GM23338 (cell line): ENCODE measurements at places on chromosomes 6 and 20.

DNA sequence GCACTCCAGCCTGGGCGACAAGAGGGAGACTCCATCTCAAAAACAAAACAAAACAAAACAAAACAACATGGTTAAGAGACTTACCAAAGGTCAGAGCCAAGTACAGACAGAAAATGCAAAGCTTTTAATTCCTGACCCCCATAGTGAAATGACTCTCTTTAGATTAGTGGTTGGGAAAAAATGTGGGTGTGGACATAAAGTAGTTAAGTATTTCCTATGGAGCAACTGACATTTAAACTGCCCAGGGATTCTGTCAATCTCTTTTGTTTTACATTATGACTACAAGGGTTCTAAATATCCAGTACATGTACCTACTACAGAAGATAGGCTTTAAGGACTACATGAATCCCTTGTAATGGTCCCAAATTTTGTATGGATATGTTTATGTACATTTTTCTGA, 75.1 kb downstream of the IRAK1BP1 start:
- H3K36me3 ChIP-seq = peaks cover 45% of the 10 kb centered on the region
- no peak for DNase-seq
- no peak overlapping the region for H3K27ac ChIP-seq
- no peaks in the 10 kb centered on the region for H3K4me1 ChIP-seq
- no peaks in the 10 kb centered on the region for H3K27me3 ChIP-seq

GRCh38 chr20:13681248-13682125, 42.8 kb upstream of the TASP1 start:
- H3K27ac ChIP-seq = no peak overlapping the region
- no peaks in the 10 kb centered on the region for H3K36me3 ChIP-seq
- DNase-seq = no peak
- H3K27me3 ChIP-seq = no peaks in the 10 kb centered on the region
- no peak overlapping the region for H3K4me3 ChIP-seq

DNA sequence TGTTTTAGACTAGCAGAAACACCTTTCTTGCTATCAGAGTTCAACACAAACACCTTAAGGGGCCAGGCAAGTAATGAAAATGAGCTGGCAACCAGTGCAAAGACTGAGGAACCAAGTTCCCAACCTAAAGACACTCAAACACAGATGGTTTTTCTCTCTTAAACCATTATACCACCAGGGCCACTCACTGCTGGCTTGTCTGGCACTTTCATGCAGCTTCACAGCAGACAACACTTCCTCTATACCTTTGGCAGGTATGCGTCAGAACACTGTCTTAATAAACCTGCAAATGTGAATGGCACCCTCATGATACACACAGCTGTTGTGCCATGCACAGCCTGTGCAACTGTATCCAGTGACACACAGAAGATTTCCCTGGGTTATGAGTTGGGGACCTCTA, 41.6 kb downstream of the NFATC2 start:
- peaks cover 8% of the 10 kb centered on the region; the same call in 1 of the 2 replicates for H3K4me1 ChIP-seq
- H3K4me3 ChIP-seq = no peak overlapping the region
- H3K36me3 ChIP-seq = no peaks in the 10 kb centered on the region
- no peak overlapping the region for H3K27ac ChIP-seq

DNA sequence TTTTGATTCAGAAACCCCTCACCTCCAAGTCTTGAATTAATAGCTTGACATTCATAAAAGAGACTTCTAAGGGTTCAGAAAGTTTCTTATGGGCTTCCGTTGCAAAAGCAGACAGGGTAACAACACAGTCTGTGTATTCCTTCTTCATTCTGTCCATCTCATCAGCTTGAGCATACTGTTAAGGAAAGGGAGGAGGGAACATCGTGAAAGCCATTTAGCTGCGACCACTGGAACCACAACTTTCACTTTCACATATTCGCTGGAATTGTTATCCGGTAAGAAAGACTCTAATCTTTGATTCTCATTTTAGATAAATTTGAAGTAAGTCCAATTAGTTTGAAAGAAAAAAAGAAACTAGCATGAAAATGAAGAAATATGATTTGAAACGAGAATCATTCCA, 174.4 kb downstream of the SYNE1 start:
- no peaks in the 10 kb centered on the region for H3K27me3 ChIP-seq
- H3K36me3 ChIP-seq = no peaks in the 10 kb centered on the region
- no peak overlapping the region for H3K27ac ChIP-seq
- H3K4me3 ChIP-seq = no peak overlapping the region
- H3K4me1 ChIP-seq = no peaks in the 10 kb centered on the region

GRCh38 chr20:1893721-1894470, 1.3 kb upstream of the SIRPA start:
- peaks cover 17% of the 10 kb centered on the region for H3K4me1 ChIP-seq
- peak overlapping the region; percentile 81 for H3K4me3 ChIP-seq
- peak; percentile 81 for DNase-seq
- no peak overlapping the region for H3K27ac ChIP-seq

- H3K27ac ChIP-seq = no peak overlapping the region
- no peaks in the 10 kb centered on the region for H3K4me1 ChIP-seq
- no peak overlapping the region for H3K4me3 ChIP-seq
Measured at GRCh38 chr6:125812394-125813292, 21.9 kb downstream of the NCOA7 start.

GRCh38 chr6:97427648-97428047, 144.6 kb upstream of the MMS22L start:
- no peak overlapping the region for H3K27ac ChIP-seq
- H3K36me3 ChIP-seq = no peaks in the 10 kb centered on the region
- H3K4me1 ChIP-seq = no peaks in the 10 kb centered on the region
- H3K27me3 ChIP-seq = peaks cover 9% of the 10 kb centered on the region; the same call in 1 of the 2 replicates
- DNase-seq = no peak

DNA sequence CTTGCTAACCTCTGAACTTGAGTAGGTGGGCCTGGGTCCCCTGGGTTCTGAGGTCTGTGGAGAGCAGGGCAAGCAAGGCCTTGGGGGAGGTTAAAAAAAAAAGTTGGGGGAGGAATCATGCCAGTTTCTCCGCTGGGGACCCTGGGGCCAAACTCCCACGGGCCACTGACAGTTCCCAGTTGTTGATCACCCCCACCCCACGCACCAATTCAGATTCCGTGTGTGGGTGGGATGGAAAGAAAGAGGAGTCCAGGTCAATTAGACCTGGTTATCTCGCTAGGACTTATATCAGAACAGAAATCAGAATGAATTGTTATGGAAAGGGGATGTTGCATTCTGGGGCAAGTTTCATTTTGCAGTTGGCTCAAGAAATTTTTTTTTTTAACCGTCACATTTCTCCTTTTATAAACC, 46.7 kb upstream of the SUPT3H start:
- peaks cover 24% of the 10 kb centered on the region for H3K4me1 ChIP-seq
- H3K36me3 ChIP-seq = no peaks in the 10 kb centered on the region
- H3K27ac ChIP-seq = no peak overlapping the region
- peak overlapping the region; percentile 90 for H3K4me3 ChIP-seq
- DNase-seq = no peak
- H3K27me3 ChIP-seq = peaks cover 74% of the 10 kb centered on the region

- no peaks in the 10 kb centered on the region for H3K27me3 ChIP-seq
- DNase-seq = no peak
Measured at GRCh38 chr6:158303210-158303731, 9.0 kb upstream of the TULP4 start.

GRCh38 chr6:150857062-150857944, 8.2 kb upstream of the MTHFD1L start:
- DNase-seq = no peak
- H3K36me3 ChIP-seq = no peaks in the 10 kb centered on the region
- H3K27ac ChIP-seq = no peak overlapping the region
- H3K4me3 ChIP-seq = no peak overlapping the region
- H3K27me3 ChIP-seq = no peaks in the 10 kb centered on the region
- no peaks in the 10 kb centered on the region; the same call in none of the 2 replicates for H3K4me1 ChIP-seq

DNA sequence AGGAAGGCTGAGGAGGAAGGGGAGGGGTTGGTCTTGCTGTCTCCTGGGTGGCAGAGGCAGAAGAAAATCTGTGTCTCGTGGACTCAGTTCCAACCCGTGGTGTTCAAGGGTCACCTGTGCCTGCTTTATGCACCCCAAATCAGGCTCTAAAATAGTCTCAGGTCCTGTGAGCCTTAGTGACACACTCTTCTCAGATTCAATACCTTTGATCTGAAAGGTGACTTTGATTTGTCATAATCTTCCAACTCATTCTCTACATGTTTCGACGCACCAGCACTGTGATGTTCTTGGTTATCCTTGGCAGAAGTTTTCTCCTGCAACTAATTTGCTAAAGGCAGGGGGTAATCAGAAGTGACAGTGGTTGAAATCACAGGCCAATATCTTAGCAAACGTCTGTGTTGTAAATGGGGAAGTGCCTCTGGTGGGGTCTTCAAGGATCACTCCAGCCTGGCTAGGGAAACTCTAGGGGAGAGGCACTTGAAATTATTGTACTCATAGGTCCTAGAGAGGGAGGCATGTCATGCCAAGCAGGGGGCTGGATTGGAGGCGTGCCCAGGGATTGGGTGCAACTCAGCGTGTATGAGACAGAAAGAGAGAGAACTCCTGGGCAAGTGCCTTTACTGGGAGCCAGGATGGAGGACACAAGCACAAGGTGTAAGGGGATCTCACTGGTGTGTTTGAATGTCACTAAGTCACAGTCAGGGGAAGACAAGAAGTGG, 19.0 kb upstream of the PRND start:
- no peaks in the 10 kb centered on the region for H3K27me3 ChIP-seq
- H3K4me1 ChIP-seq = peaks cover 19% of the 10 kb centered on the region
- no peak for DNase-seq
- H3K36me3 ChIP-seq = no peaks in the 10 kb centered on the region

- no peaks in the 10 kb centered on the region for H3K27me3 ChIP-seq
- no peaks in the 10 kb centered on the region for H3K36me3 ChIP-seq
- H3K4me1 ChIP-seq = no peaks in the 10 kb centered on the region
- no peak overlapping the region for H3K27ac ChIP-seq
- DNase-seq = no peak
Measured at GRCh38 chr6:122426597-122426996, 27.1 kb downstream of the HSF2 start.

- no peak overlapping the region for H3K4me3 ChIP-seq
- no peak for DNase-seq
- H3K27ac ChIP-seq = no peak overlapping the region
- H3K4me1 ChIP-seq = 0 out of 2 replicates have a peak, but pooled peaks cover 6% of the 10 kb centered on the region
- no peaks in the 10 kb centered on the region for H3K27me3 ChIP-seq
Measured at GRCh38 chr6:112085286-112086065, 1.8 kb downstream of the TUBE1 start.

DNA sequence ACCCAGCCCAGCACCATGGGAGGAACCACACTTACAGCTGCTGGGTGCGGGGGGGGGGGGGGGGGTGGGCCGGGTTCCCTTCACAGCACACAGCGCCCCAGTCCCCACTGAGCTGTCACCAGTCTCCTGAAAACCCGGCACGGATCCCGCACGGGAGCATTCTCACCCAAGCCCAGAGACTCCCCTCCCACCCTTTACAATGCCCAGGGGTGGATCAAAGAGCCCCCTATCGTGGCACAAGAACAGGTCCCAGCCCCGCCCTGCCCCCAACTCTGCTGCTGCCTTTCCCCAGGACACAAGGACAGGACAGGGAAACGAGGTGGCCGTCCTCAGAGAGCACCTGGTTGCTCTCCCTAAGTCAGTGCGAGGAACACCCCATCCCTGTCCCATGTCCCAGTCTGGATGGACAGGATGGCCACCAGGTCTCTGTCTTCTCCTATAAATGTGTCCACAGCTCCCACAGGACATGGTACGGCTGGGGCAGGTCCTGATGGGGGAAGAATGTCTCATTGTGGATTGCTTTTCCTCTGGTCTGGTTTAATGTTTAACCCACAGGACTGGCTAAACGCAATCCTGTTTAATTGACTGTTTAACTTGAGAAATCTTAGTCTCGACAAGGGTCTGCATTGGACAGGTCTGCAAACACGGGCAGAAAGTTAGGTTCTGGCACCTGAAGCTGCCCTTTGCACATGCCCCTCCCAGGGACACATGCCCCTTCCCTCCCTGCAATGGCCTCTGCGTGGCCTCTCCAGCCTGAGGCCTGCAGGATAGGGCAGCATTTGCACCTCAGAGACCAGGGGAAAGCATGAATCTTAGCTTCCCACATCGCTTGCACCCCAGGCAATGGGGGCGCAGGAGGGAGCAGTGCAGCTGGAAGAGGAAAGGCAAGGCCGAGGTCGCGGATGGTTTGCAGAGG, 45.3 kb downstream of the DACT2 start:
- no peaks in the 10 kb centered on the region for H3K36me3 ChIP-seq
- DNase-seq = no peak
- H3K4me1 ChIP-seq = 0 out of 2 replicates have a peak, but pooled peaks cover 3% of the 10 kb centered on the region
- no peak overlapping the region for H3K4me3 ChIP-seq

- no peaks in the 10 kb centered on the region for H3K36me3 ChIP-seq
- H3K27me3 ChIP-seq = peaks cover 94% of the 10 kb centered on the region
- no peak overlapping the region for H3K4me3 ChIP-seq
- peaks cover 25% of the 10 kb centered on the region for H3K4me1 ChIP-seq
- no peak for DNase-seq
- no peak overlapping the region for H3K27ac ChIP-seq
Measured at GRCh38 chr6:27768556-27768955, 143.6 kb downstream of the OR2B2 start.

GRCh38 chr6:6330407-6330806, 9.9 kb upstream of the F13A1 start:
- H3K27ac ChIP-seq = no peak overlapping the region
- no peak overlapping the region for H3K4me3 ChIP-seq
- no peaks in the 10 kb centered on the region for H3K27me3 ChIP-seq
- H3K36me3 ChIP-seq = no peaks in the 10 kb centered on the region
- DNase-seq = no peak

DNA sequence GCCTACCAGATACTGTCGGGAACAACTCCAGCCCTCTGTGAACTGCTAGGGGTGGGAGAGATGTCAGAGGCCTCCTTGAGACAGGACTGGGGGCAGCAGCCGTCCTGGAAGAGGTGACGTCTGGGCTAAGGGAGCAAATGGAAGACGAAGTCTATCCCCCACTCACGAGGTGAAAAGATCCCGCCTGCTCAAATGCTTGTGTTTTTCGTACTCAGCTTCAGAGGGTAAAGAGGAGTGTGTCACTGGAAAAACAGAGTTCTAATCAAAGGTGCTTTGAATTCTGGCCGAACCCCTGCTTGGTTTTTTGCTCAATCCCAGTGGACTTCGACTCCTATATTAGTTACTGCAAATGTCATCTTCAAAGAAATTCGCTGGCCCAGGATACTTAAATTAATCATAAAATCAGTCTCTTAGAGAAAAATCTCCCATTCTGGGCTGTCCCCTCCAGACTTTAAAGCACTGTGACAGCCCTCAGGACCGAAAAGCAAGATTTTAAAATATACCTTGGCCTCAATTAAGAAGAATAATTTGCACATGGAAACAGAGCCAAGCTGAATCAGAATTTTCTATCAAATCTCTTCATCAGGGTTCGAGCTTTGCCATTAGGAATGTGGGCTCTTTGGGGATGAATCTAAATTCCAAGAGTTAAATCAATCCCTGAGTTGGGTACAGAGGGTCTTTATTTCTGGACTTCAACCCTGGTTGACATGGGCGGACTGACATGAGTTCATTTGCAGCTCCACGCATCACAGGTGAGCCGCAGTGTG, 61.8 kb upstream of the AFDN start:
- no peaks in the 10 kb centered on the region for H3K27me3 ChIP-seq
- no peak for DNase-seq
- H3K4me1 ChIP-seq = no peaks in the 10 kb centered on the region
